ENCODE measurements at places on chromosomes 1 and 21. TPM values are rescaled to one million over a fixed set of nuclear protein-coding genes. Genes with fewer than 3 reads are reported as not detected.

DNA sequence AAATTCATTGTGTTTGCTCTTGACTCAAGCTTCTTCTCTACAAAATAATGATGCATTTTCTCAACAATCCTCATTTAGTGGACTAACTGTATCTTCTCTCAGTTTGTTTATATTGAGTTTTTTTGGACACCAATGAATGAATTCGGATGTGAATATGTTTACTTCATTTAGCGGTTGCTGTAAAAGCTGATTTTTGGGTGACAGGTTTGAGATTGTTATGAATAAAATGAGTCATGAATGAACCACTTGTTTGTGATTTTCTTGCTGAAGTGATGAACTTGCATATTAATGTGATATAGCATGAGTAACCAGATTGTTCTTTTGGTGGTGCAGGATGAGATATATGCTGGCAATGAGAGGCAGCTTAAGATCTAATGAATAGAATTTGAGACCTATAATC, 3.1 kb downstream of the DNM3 start:
- DNase-seq, result no peak

- no peak for DNase-seq
These were observed 28.1 kb downstream of the VANGL1 start for GRCh38 chr1:115669886-115670285.

- DNase-seq, result no peak
These were observed 2.8 kb downstream of the ITPKB start for GRCh38 chr1:226736001-226736907.

DNA sequence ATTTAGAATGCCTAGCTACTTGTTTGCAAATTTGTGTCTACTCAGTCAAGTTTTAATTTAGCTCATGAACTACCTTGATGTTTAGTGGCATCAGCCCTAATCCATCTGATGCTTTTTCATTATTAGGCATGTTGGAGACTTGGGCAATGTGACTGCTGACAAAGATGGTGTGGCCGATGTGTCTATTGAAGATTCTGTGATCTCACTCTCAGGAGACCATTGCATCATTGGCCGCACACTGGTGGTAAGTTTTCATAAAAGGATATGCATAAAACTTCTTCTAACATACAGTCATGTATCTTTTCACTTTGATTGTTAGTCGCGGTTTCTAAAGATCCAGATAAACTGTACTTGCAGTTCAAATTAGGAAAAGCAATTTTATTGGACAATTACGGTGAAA, 7.6 kb downstream of the SOD1 start:
- DNase-seq, result no peak

HTR6 gene
- not detected for total RNA-seq

TCHH gene
- 0.08 TPM for total RNA-seq

DNA sequence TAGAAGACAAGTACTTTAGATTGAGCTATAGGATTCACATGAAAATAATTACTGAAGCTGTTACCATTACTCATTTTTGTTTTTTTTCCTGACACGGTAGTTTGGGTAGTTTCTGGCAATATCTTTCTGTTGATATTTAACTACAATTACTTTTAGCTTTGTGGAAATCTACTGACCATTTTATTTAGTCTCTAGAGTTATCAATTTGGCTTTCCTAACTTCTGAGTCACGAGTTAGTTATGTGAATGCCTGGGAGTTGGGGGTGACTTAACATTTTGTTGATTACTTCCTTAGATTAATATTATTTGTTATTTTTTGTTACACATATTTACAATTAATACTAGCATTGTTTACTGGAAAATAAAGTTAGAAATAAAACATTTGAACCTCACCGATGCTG, 160.6 kb downstream of the HMCN1 start:
- DNase-seq, result no peak

DNA sequence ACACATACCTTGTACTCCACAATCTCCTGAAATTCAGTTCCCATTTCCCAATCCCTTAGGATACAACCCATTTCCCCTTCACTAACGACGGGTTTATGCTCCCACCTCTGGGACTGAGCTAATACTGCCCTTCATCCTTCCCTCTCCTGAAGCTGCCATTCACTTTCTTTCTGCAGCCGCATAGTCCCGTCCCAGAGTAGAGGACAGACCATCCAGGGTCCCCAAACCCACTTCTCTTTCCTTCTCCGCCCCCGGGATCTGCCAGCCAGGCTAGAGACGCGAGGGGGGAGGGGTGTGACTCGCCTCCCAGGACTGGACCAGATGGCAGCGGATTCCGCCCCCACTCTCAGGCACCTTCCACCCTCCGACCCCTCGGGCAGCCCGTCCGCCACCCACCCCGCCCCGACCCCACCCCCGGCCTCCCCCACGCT, 679 bp downstream of the ABL2 start:
- DNase-seq, result peak; percentile 58

- DNase-seq, result no peak
These were observed 637.3 kb downstream of the MATN1 start for GRCh38 chr1:30085811-30086770.

GRCh38 chr1:247933989-247934388, 9.3 kb downstream of the OR2AJ1 start:
- DNase-seq, result no peak

USH2A gene
- 1.5 TPM for total RNA-seq

MAN1C1 gene
- total RNA-seq, result 39.4 TPM

- no peak for DNase-seq
These were observed 19.8 kb upstream of the CASZ1 start for GRCh38 chr1:10816233-10816632.

DNA sequence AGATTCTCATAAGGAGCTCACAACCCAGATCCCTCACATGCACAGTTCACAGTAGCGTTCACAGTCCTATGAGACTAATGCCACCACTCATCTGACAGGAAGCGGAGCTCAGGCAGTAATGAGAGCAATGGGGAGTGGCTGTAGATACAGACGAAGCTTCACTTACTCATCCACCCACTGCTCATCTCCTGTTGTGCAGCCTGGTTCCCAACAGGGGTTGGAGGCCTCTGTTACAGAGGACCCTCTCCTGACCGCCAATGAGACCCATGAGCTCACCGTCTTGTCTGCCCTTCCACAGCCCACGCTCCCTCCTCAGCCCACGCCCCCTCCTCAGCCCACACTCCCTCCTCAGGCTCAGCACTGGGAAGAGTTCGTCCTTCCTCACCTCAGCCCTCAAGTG, 39.6 kb downstream of the RSPH1 start:
- no peak for DNase-seq

DNA sequence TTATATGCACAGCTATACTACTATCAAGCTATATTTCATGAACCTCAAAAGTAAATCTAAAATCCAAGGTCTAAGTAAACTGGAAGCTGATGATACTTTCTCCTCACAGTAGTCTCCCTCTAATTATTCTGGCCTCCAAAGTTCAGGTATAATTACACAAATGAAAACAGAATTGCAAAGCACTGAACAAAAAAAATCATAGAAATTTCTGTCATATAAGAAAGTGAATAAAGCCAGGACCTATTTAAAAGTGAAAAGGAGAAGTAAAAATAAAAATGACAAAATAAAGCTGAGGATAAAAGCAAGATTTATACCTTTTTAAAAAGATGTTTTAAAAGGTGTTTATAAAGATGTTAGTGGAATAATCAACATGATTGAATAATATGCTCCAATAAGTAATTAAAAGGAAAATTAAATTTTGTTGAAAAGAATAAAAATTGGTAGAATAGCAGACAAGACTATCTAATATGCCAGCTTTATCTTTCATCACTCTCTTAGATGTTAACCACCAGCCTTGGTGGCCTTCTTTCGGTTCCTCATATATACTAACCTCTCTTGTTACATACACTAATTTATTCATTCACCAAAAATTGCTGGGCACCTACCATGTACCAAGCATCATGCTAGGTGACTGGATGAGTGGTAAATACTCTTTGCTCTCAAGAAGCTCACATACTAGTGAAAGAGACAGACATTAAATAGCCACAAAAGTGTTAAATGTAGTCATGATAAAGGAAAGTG, 25.1 kb downstream of the SHCBP1L start:
- DNase-seq, result no peak

GRCh38 chr1:215128504-215128903, 46.0 kb downstream of the KCNK2 start:
- no peak for DNase-seq

DNA sequence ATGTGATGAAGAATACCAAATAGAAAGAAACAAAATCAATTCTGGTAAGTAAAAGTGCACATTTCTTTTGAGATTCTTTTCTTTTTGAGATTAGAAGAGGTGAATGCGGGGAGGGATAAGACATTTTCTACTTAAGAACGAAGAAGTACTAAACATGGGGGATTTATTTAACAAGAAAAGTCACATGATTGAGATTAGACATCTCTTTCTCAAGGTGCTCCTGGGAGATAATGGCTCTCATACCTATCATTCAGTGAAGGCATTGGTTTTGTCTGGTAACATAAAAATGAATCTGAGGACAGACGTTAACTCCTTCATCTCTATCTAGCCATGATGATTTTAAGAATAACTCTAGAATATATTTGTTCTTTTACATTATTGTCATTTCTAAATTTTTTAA, 147.9 kb upstream of the SAMSN1 start:
- no peak for DNase-seq

GRCh38 chr1:58708166-58708565, 8.3 kb upstream of the MYSM1 start:
- DNase-seq, result no peak

DNA sequence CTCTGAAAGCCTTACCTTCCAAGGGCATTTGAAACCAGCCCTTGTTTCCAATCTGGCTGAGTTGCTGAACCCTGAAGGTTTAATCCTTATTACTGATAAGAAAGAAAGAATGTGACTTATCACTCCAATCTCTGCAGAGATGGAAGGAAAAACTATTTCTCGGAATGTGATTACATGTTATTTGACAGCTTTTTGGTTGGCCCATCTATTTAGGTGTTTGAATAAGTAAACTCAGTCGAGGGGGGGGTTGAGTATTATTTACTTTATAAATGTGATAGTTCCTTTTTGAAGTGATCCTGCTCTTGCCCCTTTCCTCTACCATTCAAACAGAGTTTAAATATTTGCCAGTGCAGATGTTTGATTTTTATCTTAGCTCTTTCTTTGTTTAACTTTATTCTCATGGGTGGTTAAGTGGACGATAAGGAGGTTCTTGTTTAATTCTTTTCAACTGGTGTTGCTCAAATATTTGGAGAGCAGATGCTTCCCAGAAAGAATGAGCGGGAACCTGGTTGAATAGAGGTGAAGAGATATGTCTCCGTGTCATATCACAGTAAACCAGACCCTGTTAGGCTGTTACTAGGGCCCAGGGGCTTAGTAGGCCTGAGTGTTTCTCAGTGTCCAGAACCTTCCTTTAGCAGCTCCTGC, 126.1 kb downstream of the CACHD1 start:
- DNase-seq, result no peak

DNA sequence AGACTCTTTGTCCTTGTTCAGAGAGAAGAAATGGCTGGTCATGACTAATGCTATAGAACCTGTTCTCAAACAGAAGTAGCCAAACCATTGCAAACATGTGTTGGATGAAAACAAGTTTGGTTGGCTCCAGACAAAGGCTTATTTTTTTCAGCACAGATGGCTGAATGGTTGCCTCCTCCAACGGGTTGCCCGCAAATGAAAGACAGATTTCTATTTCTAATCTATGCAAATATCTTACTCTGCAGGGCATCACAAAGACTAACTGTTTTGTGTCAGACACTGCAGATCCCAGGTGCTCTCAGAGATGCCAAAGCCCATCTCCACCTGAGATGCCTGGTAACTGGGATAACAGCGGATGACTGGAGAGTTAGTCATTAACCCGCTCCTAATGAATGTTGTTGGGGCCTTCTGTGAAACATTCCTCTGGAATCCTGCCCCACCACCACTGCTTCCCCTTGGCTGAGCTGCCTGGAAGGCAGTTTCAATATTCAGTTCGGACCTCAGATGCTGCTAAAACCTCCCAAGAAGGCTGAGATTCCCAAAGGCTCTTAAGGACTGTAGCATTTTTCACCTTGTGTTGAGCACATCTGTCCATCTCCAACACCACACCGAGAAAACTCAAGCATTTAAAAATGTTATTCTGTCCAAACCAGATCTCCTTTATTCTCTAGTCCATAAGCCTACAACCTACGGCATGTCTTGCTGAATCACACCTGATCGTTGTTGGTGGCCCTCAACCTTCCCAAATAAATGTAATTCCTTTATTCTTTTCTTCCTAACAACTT, 104.4 kb downstream of the PTPN14 start:
- DNase-seq, result no peak

GRCh38 chr21:31326522-31327242, 17.4 kb downstream of the TIAM1 start:
- no peak for DNase-seq

DNA sequence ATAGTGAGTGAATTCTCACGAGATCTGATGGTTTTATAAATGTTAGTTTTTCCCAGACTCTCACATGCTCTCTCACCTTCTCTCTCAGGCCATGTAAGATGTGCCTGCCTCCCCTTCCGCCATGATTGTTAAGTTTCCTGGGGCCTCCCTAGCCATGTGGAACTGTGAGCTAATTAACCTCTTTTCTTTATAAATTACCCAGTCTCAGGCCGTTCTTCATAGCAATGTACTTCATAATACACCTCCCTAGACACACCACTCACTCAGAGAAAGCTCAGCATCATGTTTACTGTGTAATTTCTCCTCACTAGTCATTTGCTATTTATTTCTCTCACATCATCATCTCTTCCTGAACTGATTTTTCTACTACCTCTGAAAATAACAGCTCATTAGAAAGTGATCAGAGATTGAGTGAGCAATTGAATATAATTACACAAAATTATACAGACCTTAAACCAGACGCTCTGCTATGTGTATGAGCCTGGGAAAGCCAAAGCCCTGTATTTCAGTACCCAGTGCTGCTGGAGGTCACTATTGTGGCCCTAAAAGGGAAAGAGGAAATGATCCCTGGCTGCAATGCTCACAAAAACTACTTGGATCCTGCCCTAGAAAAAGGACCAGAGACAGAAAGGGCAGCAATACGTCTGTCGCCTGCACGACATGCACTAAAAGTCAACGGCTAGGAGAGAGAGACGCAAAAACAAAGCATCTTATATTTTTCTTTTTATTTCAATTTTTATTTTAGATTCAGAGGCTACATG, 284.5 kb downstream of the DSCAM start:
- DNase-seq, result no peak

DNA sequence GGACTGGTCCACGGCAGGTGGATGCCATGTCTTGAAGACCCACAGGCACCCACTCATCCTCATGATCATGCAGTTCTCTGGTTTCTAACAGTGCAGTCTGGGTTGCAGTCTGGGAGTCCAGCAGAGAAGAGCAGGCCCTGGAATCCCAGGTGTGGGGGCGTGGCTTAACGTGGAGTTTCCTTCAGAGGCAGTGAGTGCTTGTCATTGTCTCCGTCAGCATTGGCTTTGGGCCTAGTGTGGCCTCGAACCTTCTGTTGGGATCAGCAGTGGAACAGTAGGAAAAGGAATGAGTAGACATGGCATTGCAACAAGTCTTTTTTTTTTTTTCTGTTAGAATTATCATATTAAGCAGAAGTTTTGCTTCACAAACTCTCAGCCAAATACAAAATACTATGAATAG, 12.8 kb downstream of the LGALS8 start:
- no peak for DNase-seq

- DNase-seq, result no peak
These were observed 5.2 kb downstream of the TMCC2 start for GRCh38 chr1:205232945-205233397.

- no peak for DNase-seq
These were observed 58.5 kb downstream of the MAP10 start for GRCh38 chr1:232863544-232864275.

Data from left lobe of liver (tissue), 2 donors.